GM19239 (cell line): ENCODE measurements at places on chromosomes 6 and 20.

DNA sequence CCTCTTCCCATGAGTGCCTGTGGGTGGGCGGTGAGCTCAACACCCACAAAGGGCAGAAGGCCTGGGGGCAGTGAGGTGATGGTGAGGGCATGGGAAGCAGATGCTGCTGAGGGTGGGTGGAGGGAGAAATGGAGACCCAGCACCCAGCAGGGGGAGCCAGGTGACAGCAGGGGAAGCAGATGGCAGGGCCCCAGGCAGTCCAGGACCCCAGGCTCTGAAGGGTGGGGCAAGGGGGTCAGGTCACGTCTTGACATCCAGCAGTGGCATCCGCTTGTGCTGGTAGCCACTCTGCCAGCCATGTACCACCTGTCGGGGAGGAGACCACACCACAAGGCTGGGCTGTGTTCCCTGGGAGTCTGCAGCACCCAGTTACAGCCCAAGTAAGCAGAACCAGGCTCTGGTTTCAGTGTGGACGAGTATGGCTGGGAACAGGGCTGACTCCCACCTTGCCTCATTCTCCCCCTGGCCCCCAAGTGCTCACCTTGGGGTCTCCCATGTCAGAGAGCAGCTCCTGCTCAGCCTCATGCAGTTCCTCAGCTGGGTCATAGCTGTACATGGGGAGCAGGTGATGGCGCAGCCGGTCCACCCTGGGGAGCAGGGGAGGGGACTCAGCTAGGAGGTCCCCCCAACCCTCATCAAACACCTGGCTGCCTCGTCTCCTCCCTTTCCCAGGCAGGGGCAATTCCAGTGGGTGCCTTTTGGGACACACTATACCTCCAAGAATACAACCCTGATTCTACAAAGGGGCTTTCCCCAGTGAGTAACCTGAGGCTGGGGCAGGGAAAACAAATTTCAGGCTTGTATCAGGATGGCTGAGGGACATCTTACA is 2.0 kb downstream of the SMIM29 start:
- DNase-seq: no peak

- no peak for DNase-seq
Measured at GRCh38 chr6:104357928-104358327, 501.8 kb downstream of the HACE1 start.

- DNase-seq: no peak
Measured at GRCh38 chr20:47464380-47465101, 37.1 kb upstream of the NCOA3 start.

DNA sequence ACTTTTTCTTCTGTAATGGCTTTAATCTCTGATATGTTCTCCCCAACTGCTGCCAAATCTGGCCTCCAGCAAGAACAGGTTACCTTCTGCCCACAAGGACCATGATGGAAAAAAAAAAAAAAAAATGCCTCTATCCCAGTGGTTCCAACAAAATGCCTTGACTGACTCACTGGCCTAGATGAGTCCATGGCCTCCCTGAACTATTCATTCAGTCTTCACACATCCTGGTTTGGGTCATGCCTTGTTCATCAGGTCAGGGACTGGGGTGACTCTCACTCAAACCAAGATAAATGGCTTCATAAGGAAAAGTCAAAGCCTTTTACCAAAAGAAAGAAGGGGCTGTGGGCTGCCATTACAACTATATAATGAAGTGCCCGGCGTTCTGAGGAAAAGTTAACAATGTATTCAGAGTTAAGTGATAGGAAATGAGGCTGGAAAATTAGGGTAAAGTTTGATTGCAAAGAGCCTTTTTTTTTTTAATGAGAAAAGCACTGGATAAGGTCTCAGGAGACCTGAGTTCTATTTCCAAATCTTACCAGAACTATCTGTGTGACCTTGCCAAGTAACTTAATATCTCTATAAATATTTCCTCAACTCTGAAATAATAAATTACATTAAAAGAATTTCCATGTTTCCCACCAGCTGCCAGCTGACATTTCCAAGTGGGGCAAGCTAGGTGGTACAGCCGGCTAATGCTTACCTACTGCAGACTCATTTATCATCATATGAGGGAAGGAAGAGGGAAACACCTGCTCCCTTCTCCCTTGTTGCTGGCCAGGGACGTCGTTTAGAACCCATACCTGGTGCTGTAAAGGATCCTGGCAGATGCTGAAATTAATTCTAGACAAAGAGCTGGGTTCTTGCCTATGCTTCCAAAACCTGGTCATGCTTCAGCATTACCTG is 380.0 kb upstream of the MARCKS start:
- DNase-seq: no peak

- DNase-seq: no peak
Measured at GRCh38 chr20:55166063-55166462, 690.7 kb downstream of the DOK5 start.

GRCh38 chr6:75079589-75079988 is 126.3 kb downstream of the COL12A1 start:
- DNase-seq: no peak

GRCh38 chr20:2816030-2816582 is at the start of gene TMEM239:
Gene TMEM239 (plus strand): TSS chr20:2816364. CDS start chr20:2816555, 191 bp downstream.
- DNase-seq: no peak

GRCh38 chr20:62925076-62925419 is 1.3 kb downstream of the DIDO1 start:
- DNase-seq: no peak

DNA sequence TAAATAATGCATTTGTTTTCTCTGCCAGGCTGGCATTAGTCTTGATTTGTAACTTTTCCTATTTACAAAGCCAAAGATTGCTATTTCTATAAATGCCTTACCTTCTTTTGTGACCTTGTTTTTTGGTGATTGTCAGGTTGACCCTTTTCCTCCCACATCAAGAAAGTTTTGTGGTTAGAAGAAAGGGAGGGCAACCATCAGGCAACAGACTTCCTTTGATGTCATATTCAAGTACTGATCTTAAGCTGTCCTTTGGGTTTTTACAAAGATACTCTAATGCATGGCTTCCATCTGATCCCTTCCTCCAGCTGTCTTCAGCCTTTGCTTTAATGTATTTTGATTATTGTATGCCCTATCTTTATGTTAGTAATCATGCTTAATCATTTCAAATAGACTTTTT is 23.9 kb downstream of the RNF217 start:
- DNase-seq: no peak

GRCh38 chr6:97535800-97536199 is 252.8 kb upstream of the MMS22L start:
- no peak for DNase-seq

DNA sequence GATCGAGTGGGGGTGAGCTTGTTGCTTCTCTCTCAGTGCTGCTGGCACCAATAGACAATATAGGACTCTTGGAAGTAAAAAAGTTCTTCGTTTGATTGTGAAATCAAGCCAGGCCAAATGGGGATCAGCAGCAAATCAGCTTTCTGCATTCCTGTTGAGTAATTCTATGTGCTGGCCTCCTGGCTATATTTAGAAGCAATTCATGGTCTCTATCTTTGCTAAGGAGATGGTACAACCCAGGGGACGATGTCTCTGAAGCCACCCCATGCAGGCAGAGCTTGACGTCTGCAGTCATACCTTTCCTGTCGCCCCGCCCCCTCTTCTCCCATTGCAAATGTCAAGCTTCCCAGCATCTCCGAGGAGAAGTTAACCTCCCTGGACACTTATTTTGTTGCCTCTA is 199.1 kb downstream of the SCP2D1 start:
- DNase-seq: no peak

DNA sequence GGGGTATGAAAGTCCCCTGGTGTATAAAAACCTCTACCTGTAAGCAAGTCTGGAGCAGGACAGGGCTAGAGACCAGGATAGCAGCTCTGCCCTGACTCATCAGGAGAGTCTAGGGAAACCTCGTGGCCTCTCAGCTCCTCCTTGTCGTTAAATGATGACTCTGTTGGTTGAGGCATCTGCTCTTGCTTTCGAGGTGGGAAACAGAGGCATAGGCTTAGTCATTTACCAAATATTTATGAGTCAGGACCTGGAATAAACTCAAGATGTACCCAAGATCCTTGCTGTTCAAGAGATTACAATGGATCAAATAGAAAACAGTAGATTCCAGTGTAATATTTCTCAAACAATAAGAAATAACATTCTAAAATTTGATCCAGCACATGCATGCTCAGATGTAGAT is 5.5 kb downstream of the MANBAL start:
- DNase-seq: no peak

DNA sequence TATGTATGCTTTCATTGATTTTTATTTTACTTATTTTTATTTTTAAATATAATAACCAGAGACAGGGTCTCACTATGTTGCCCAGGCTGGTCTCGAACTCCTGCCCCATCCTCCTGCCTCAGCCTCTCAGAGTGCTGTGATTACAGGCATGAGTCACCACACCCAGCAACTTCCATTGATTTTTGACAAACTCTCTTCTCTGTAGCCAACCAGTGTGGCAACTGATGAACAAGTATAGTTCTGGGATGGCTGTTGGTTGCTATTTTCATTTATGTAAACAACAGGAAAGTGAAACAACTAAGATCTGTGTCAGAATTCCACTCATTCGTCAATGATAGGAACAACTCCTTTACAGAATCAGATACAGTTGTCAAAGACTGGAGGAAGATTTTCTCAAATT is 356.7 kb upstream of the JARID2 start:
- DNase-seq: no peak

DNA sequence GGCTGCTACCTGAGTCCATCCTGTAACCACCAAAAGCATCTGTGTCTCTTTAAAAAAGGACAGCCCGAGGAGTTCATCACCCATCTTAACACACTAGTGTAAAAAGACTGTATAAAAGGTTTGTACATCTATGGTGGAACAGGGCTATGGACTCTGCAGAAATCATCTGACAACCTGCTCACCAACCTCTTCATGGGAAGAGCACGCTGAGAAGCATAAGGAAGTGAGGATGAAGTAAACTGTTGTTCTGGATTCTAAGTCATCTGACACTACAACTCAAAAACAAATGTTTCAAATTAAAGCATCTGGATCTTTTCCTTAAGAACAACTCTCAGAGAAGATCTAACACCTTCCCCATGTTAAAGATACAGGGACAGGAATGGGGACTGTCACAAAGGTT is 5.4 kb downstream of the IFNGR1 start:
- DNase-seq: no peak

DNA sequence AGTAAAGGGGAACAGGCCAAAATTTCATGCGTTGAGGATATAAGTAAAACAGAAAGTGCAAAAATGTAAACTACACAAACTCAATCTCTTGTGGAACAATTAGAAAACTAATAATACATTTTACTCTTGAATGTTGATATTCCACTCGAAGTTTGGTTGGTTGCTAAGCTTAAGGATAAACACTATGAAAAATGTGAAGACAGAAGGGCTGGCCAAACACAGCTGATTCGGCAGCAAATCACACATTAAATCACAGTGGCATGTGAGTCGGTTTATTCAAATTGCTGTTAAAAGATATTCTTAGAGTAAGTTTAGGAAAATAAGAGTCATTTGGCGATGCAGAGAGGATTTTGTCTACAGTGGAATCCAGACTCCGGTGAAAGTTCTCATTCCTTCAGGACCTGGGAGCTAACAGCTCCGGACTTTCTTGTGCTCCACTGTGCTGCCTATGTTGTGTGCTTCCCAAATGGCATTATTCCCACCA is 1.4 kb upstream of the EPM2A start:
- DNase-seq: no peak

DNA sequence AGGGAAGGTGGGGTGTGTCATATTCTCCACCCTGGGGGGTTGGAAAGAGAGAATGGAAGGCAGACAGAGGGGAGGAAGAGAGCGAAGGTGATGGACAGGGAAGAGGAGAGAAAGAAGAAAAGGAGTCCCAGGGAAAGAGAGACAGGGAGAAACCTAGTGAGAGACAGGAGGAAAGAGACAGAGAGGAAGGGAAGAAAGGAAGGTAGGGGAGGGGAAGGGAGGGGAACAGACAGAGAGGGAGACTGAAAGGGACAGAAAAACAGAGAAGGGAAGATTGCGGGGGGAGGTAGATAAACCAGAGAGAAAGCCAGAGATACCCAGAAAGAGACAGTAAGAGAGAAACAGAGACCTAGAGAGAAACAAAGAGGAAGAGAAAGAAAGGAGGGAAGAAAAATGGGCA is 88.4 kb downstream of the CDH22 start:
- DNase-seq: no peak

GRCh38 chr6:114312931-114313330 is 29.9 kb downstream of the HS3ST5 start:
- DNase-seq: no peak

GRCh38 chr6:73030791-73031782 is 194.2 kb downstream of the KHDC1L start:
- DNase-seq: no peak

DNA sequence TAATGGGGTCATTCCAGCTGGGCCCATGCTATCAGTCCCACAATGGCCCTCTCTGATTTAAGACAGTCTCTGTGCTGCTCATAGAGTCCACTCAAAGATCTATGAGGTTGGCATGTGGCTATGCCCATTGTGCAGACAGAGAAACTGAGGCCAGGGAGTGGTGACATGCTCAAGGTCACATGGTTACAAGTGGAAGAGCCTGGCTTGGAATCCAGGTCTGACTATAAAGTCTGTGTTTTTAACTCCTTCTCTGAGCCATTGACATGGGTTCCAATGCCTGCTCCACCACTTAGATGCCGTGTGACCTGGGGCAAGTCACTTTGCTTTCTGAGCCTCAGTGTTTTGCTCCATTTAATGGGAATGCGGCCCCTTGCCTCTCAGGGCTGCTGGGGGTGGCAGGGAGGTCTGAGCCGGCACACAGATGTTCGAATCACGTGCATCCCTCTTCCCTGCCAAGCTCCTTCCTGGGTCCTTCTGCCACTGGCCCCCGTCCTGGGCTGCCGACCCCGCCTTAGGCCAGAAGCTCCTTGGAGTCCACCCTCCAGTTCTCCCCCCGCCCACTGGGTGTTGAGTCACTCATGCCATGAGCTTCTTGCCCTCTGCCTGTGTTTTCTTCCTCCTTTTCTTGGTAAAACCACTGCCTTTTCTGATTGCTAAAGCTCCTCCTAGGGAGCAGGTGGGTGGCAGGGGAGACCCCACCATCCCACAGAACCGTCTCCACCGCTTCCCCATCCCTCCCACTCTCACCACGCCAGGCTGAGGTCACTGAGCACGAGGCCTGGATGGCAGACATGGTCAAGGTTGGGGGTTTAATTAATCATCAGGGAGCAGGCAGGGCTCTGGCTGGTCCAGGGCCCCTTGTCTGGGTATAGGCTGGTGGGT is 35.7 kb downstream of the CEBPB start:
- no peak for DNase-seq

GRCh38 chr6:16496991-16497801 is 258.8 kb downstream of the GMPR start:
- no peak for DNase-seq

DNA sequence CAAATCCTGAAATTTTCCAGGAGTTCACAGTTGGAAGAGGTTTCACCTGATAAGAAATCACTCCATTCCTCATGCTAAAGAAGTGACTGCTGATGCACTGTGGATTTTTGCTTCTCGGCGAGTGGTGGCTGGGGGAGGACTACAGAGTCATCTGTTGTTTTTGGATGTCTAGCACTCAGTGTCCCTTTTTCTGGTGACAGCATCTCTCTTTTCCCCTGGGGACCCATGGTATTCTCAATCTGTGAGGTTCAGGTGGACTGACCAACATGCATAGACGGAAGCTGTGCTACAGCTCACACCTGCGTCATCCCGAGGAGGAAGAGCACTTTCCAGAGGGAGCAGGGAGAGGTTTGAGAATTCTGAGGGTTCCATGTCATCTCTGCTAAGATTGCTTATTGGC is 42.7 kb upstream of the ZNF831 start:
- DNase-seq: no peak
